Pericardium fibroblast (primary cell): ENCODE measurements at places on chromosomes 12 and 14. TPM values are rescaled to one million over a fixed set of nuclear protein-coding genes. Genes with fewer than 3 reads are reported as not detected.

FAM186B gene
- total RNA-seq: 0.23 TPM in 1 of 2 replicates, not detected in the other

YARS2 gene
- total RNA-seq: 15.9 and 19.7 TPM in 2 replicates

KCNK10 gene
- total RNA-seq: not detected in 2 replicates

OR4E2 gene
- total RNA-seq: not detected in 2 replicates

CD27 gene
- not detected in 2 replicates for total RNA-seq

MSRB3 gene
- 28.3 and 56.0 TPM in 2 replicates for total RNA-seq

KRT79 gene
- not detected in 2 replicates for total RNA-seq

B3GNT4 gene
- total RNA-seq: 0.70 TPM in 1 of 2 replicates, not detected in the other

KMT2D gene
- 12.3 and 15.5 TPM in 2 replicates for total RNA-seq

TMEM63C gene
- total RNA-seq: 3.4 TPM in 1 of 2 replicates, not detected in the other

DAO gene
- total RNA-seq: 5.4 TPM in 1 of 2 replicates, not detected in the other

NPFF gene
- not detected in 2 replicates for total RNA-seq

TDRD9 gene
- total RNA-seq: 0.23 and 1.0 TPM in 2 replicates
